Pancreas (tissue), 10 donors: ENCODE measurements at places on chromosomes 7 and 10.

GRCh38 chr7:52269669-52270068, 765.8 kb upstream of the POM121L12 start:
- no peak for DNase-seq

DNA sequence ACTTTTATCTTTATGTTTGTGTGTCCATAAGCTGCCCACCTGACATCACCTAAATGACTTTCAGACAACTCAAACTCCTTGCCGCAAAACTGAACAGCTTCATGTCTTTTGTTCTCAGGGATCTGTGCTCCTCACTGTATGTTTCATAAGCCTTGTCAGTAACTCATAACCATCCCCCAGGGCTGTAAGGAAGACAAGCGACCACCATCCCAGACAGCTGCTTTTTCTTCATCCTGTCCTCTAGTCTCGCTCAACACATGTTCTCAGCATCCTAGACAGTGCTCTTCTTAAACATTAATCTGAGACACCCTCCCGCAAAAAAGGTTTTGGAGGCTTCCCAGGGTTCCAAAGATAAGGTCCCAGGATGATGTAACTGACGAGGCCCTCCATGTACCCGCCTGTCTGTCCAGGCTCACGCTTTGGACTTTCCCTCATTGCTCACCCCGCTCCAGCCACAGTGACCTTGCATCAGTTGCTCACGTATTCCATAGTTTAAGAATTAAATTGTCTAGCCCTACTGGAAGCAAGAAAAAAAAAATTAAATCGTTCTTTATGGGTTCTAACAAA, 69.8 kb downstream of the MAP3K8 start:
- DNase-seq: no peak

GRCh38 chr7:111212857-111213523, 122.1 kb downstream of the LRRN3 start:
- DNase-seq: peak; percentile 45

DNA sequence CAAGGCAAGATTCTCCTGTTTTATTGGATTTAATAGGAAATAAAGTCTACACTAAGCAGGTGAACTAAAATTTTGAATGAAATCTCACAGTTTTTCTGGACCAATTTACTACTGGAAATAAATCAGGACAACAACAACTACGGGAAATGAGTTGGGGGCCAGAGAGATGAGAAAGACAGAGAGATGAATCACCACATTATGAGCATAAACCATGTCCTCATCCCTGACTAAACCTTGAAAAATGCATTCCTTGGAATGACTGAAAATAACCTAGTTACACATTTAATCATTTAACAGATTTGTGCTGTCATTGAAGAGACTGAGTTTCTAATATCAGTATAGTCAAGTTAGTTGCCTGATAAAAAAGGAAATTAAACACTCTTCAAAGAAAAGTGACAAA, 608.4 kb upstream of the KCND2 start:
- DNase-seq: no peak

GRCh38 chr10:80480852-80481251, 26.7 kb downstream of the TSPAN14 start:
- DNase-seq: no peak

DNA sequence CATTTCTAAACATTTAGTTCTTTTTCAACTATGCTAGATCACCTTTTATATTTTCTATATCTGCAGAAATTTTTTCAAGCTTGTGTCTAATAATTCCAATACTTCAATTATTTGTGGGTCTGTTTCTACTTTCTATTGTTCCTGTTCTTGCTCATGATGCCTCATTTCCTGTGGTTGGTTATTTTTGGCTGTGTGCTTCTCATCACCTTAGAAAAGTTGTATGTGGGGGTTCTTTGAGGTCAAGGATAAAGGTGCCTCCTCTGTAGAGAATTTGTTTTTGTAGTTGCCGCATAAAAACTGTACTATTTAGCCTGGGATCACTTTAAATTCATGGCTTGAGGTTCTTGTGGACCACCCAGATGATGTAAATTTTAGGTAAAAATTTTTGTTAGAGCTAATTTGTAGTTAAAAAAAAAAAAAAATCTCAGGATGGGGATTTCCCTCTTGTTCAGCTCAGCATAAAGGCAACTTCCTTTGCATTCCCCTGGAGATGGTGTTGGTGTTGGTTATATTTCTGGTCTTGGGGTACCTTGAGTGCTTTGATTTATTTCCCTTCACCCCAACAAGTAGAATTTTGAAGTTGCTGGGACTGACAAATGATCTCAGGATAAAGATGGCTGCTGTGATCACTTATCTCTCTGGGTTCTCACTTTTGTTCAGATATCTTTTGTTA, 27.0 kb upstream of the JAZF1 start:
- DNase-seq: no peak

GRCh38 chr10:95394161-95394880, 103.5 kb upstream of the PDLIM1 start:
- DNase-seq: no peak

GRCh38 chr7:23450518-23450917, 19.8 kb downstream of the IGF2BP3 start:
- DNase-seq: no peak

GRCh38 chr7:17745610-17746009, 194.7 kb downstream of the SNX13 start:
- DNase-seq: no peak

DNA sequence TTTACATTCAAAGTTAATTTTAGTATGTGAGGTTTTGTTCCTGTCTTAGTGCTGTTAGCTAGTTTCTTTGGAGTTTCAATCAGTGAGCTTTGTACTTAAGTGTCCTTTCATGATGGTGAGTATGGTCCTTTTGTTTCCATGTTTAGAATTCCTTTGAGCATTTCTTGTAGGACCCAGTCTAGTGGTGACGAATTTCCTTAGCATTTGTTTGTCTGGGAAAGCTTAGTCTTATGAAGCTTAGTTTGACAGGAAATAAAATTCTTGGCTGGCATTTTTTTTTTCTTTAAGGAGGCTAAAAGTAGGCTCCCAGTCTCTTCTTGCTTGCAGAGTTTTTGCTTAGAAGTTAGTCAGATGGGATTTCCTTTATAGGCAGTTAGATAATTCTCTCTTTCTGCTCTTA, 209.2 kb upstream of the SEMA3C start:
- no peak for DNase-seq

- no peak for DNase-seq
Measured at GRCh38 chr10:42874713-42875387, 92.3 kb downstream of the BMS1 start.

- DNase-seq: peak; percentile 61
Measured at GRCh38 chr7:38368191-38368605, 94.8 kb upstream of the TARP start.

- DNase-seq: no peak
Measured at GRCh38 chr10:49484486-49485235, 54.3 kb downstream of the ERCC6 start.

DNA sequence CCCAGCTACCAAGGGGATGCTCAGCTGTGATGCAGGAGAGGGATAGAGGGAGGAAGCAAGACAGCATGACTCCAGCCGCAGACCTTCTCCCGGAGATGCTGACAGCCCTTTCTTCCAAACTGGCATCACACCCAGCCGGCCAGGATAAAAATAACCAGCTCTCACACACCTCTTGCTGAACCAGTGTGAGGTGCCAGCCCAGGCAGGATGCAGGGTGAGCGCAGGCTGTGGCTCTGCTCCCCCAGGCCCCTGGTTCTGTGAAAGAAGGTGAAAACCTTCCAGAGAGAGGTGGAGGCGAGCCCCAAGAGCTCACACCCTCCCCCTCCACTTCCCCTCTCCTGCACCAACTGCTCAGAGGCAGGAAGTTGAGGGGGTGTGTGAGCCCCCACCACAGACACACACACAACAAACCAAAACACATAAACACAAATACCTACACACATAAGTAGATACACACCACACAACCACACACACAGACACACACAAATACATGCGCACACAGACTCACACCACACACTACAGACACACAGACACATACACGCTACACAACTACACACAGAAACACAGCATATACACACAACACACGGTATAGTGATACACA, 4.0 kb downstream of the GPR15LG start:
- DNase-seq: no peak

DNA sequence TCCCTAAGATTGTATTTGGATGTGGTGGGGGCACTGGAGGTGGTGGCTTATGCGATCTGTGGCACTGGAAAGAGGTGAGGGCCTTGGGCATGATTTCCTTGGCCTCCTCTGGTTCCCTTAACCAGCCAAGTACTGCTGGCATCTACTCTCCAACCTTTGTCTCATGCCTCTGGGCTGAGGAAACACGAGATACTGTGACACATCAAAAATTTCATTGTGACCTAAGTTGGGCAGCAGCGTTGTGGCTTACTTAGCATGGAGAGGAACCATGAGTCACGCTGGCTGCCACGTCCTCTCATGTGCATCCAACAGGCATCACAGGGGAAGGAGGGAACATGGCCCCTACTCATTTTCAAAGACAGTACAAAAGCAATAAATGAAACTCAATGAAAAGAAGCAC, 29.7 kb upstream of the GSDME start:
- DNase-seq: no peak

DNA sequence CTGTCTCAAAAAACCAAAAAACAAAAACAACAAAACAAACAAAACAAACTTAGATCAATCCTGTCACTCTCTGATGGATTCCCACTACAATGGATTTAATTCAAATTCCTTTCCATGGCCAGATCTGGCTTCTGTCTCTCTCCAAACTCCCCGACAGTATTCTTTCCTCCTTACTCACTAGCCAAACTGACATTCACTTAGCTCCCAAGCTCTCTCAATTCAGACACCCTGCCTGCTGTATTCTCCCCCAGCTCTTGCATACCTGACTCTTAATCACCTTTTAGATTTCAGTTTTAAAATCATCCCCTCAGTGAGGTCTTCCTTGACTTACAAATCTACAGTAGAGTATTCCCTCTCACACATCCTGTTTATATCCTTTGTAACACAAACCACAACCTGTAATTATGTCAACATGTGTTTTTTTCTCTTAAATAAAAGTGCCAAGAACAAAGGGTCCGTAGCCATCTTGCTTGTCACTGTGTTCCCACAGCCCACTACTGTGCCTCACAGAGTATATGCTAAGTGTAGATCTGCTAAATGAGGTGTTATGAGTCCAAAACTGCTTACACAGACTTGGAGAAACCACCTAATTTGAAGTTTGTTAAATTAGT, 14.4 kb downstream of the HERPUD2 start:
- DNase-seq: no peak

DNA sequence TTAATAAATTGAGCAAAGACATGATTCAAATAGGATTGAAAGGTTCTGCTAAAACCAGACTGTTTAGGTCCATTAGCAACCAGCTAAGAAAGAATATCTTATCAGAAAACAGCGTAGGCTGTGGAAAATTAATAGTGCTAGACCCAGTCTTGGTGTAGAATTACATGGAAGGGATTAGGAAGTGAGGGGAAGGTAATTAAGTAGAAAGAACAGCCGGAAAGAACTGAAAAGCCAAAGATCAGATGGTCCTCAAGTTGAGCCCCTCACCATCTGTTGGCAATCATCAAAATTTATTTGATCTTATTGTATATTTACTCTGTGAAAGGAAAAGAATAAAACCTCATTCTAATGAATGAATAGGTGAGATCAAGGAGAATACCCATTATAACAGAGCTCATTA, 50.1 kb downstream of the COL1A2 start:
- DNase-seq: no peak

GRCh38 chr7:75055830-75056772, 17.5 kb downstream of the RCC1L start:
- no peak for DNase-seq

- DNase-seq: no peak
Measured at GRCh38 chr7:137771273-137771672, 75.5 kb downstream of the DGKI start.

DNA sequence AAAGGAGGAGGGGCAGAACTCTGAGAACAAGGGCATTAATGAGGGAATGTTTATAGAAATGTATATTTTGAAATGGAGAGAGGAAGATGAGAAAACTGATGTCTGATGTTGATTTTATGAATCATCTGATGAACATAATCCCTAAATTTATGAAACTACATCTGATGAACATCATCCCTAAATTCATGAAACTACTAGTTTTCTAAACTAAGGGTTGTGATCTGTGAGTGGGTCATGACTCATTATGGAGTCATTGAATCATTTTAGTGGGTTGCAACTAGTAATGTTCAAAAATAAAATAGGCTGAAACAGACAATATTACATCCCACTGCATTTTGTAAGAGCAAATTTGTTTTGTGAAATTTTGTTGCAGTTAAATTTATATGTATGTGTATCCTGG, 442.6 kb upstream of the TEX47 start:
- DNase-seq: no peak

DNA sequence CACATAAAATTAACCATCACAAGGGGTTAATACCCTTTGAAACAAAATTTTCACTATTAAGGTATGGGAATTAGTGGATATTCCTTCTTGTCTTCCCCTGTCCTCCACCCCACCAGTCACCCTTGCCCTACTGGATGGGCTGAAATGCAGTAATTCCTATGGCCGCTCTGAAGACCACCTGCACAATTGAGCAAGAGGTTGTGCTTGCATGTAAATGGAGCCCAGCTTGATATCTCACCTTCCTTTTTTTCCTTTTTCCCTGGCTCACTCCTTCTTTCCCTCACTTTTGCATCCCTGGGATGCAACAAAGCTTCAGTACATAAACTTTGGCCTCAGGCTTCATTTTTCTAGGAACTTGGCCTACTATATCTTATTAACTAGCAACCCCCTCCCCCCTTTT, 184.6 kb downstream of the SNX10 start:
- no peak for DNase-seq

GRCh38 chr10:85784792-85785191, 581.8 kb downstream of the GRID1 start:
- no peak for DNase-seq

DNA sequence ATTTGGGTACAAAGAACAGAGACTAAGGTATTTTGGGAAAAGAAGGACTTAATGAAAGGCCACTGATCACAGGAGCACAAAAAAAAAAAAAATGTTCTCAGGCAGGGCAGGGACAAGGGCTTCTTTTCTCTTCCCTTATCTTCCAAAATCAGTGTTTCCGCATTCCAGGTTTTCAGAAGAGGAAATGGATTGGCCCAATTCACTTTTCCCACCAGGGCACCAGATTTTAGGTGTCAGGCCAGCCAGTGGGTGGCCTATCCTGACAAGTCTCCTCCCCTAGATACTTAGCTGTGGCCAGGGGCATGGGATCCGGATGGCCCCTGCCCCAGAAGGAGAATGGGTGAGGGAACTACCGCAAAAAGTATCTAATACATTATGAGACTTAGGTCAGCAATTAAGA, 88.9 kb upstream of the WAC start:
- DNase-seq: no peak

DNA sequence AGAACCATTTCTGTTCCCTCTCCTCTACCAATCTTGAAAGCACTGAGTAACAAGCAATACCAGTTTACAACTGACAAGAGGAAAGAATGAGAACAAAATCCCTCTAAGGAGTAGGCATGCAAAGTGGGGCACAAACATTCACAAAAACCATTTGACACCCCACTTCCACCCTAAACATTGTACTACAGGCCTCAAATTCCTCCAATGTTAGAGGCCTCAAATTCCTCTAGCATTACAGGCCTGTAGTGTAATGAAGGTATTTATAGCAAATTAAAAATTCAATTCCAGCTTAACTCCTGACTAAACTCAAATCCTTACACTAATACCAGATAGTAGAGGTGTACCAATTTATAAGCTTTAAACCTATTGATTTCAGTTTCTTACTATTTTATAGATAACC, 85.4 kb downstream of the SIRT1 start:
- DNase-seq: no peak
